ENCODE measurements at places on chromosomes 1 and 21.

GRCh38 chr1:181356505-181357340 lies 126.6 kb upstream of the CACNA1E start:
- DNase-seq, result no peak

GRCh38 chr1:214441119-214441518 lies 110.3 kb downstream of the PTPN14 start:
- DNase-seq, result peak; percentile 68

GRCh38 chr1:224435318-224435763 lies 744 bp upstream of the WDR26 start:
- peak; percentile 40 for DNase-seq

DNA sequence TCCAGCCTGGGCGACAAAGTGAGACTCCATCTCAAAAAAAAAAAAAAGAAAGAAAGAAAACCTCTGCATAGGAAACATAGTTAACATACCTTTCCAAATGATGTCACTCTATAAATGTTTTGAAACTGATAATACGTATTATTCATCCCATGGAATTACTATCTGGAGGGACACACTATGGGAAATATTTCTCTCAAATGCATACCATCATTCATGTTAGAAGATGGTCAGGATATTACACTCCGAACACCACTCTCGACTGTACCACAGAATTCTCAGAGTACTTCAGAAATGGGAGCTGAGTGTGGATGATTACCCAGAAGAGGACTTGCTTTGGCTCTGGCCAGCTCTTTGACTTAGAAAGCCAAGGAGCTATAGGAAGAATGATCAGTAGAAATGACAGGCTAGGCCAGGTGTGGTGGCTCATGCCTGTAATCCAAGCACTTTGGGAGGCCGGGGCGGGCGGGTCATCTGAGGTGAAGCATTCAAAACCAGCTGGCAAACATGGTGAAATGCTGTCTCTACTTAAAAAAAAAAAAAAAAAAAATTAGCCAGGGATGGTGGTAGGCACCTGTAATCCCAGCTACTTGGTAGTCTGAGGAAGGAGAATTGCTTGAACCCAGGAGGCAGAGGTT lies 5.2 kb upstream of the LIN28A start:
- peak; percentile 63 for DNase-seq

DNA sequence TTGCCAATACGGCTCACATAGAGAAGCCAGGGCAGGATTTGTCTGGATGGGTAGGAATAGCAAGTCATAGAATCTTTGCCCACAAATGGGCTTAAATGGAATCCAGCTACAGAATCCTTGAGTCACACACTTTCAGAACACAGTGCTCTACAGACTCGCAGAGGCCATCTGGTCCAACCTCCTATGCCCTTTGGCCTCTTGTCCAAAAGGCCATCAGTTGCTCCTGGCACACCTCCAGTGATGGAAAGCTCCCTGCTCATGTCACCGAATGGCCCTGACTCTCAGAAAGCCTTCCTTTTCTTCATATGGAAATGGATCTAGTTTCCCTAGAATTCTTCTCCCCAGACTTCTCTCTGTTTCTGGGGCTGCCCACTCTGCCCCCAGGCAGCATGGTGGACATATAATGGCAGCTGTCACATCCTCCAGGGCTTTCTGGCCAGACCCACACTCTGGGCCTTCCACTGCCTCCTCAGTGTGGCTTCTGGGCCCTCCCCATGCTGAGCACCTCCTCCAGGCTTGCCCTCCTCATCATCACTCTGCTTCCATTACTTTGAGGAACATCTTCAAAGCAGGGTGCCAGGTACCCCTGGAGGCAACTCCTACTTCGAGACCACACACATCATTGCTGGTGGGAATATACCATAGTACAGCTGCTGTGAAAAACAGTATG lies 33.6 kb upstream of the TRABD2B start:
- no peak for DNase-seq

GRCh38 chr1:201191653-201192260 lies 1.1 kb downstream of the IGFN1 start:
- DNase-seq, result peak; percentile 74

- DNase-seq, result no peak
Measured at GRCh38 chr1:151624783-151625182, 12.9 kb downstream of the SNX27 start.

DNA sequence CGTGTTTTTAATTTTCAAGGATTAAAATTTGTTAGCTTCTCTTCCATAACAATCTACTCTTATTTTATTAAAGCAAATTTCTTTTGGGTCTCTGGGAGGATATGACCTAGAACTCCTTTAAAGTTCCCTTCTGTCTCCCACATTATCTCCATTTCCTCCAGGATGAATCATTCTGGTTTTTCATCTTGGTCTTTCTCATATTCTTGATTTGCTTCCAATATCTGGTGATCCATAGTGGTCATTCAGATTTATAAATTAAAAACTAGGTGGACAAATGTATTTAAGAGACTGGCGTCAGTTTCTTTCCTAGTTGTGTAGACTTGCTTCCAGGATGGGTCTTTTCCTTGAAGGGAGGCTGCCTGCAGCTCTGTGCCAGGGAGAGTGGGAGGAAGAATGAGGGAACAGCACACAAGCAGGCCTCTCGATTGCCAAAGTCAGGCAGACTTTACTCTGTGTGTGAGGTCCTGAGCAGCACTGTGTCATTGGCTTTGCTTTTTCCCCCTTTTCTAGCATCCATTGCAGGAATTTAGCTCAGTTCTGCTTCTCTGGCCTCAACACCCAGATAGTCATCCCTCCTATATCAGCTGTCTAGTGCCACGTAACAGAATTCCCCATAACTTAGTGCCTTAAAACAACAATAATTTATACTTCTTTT lies 48.1 kb upstream of the FOXO6 start:
- DNase-seq, result no peak

- DNase-seq, result no peak
Measured at GRCh38 chr1:172054172-172054571, 212.9 kb downstream of the DNM3 start.

DNA sequence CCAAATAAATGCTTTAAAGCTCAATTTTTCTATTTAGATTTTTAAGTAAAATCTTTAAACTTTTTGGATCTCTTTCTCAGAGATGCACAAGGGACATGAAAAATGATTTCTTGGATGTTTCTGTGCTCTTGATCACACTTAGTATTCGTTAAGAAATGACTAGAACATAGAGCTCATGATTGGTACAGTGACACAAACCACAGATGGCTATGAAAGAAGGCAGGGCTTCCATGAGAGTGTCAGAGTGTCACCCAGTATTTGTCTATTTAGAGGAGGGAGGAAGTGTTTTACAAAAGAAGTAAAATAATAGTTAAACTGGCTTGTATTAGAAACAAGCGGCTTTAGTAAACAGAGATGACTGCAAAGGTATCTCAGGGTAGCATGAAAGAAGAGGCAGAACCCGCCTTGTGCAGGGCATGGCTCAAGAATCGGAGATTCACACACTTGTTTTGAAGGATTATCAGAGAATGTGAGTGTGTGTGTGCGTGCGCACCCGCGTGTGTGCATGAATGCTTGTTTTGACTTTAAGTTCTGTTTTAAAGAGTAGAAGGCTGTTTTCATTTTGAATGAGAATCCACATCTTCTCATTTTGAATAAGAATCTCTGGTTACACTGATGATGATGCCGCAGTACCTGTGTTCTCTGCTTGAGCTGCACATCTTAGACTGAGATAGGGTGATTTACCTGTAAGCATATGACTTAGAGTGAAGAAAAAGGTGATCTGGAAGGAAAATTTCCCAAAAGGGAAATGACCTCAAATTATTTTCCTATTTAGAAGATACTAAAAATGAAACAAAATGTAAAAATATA lies 82.1 kb downstream of the VPS26C start:
- DNase-seq, result no peak

DNA sequence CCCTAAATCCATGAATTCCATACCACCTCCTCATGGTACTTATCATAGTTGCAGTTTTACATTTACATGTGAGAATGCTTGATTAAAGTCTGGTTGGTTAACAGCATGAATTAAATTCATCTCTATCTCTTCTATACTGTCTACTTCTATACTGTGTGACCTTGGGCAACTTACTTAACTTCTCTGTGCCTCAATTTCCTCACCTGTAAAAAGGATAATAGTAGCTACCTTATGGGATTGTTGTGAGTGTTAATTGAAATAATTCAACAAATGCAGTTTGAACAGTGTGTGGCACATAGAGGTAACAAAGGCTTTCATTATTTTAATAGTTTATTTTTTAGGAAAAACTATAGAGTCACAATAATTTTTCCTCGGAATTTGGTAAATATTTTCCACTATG lies 231.3 kb downstream of the RRAGC start:
- DNase-seq, result no peak

DNA sequence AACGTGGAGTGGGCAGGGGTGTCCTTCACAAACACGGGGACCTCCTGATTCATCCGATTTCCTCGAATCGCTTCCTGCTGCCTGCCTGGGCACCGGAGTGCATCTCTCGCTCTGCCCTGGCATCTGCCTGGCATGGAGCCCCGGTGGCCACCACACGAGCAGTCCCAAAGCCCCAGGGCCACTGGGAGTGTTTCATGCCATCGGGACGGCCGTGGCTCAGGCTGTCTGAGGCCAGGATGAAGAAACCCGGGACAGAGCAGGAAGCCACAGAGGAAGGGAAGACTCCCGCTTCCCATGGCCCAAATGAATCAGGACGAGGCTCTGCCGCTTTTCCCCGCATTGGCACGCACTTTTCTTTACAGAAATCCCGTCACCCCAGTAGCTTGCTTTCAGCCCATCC lies 32.4 kb downstream of the MEGF6 start:
- DNase-seq, result no peak

GRCh38 chr21:27700974-27701614 lies 734.2 kb upstream of the ADAMTS5 start:
- peak; percentile 53 for DNase-seq

- DNase-seq, result no peak
Measured at GRCh38 chr1:219432191-219432606, 180.7 kb downstream of the ZC3H11B start.

DNA sequence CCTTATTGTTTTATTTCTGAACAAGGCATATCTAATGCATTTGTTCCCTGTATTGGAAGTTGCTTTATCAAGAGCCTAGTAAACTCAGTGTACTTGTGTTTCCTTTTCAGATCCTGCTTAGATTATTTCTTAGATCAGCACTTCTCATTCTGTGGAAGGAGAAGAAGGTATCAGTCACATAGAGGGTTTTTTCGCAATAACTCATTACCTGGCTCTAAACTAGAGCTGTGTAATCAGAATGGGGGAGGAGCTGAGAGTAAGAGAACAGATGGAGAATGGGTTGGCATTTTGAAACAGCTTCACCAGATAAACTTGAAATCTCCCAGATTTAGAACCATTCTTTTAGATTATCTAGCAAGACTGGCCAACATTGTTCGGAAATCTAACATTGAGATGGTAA lies 11.0 kb downstream of the AHCYL1 start:
- DNase-seq, result no peak

DNA sequence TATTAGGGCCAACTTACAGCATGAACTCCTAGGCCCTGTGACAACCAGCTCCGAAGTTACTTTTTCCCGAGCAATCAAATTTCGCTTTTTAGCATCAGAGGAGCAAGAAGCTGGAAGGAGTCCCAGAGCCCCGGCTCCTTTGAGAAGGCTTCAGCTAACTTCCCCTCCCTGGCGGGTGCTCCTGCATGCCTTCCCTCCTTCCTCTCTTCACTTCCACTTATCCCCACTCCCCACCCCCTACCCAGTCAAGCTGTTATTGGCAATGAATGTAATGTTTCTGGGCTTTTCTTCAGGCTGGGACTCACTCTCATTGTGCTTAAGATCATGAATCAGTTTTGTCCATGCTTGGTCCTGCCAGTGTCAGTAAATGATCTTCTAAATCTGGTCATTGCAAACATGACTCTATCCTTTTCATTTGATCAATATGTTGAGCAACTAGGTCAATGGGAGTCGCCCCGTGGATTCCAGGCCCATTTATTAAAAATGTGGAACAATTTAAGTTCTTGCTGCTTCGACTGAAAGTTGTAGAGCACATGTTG lies 94.5 kb upstream of the TSPAN2 start:
- no peak for DNase-seq

DNA sequence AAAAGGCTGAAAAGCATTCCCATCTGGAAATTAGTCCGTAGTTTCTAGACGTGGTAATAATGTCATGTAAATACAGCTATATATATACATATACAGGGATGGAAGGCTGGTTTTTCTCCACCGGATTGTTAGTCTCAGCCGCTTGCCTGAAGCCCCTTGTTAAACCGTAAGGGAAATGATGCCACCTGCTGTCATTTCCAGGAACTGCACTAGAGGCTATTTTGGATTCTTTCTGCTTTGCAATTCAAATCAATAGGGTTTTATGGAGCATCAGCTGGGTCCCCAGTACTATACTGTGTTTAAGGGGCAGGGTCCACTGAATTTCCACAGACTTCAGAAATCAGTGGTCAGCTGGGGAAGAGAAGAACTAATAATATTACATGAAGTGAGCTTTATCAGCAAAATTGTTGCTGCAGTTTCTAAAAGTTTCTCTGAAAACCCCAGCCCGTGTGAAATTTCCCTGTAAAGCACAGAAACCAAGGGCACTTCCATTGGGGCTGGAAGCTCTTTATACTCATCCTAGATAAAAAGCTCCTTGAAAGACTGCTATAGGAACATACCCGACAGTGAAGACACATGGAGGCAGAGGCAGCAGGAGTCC lies 33.8 kb upstream of the MPZL1 start:
- DNase-seq, result peak; percentile 63

DNA sequence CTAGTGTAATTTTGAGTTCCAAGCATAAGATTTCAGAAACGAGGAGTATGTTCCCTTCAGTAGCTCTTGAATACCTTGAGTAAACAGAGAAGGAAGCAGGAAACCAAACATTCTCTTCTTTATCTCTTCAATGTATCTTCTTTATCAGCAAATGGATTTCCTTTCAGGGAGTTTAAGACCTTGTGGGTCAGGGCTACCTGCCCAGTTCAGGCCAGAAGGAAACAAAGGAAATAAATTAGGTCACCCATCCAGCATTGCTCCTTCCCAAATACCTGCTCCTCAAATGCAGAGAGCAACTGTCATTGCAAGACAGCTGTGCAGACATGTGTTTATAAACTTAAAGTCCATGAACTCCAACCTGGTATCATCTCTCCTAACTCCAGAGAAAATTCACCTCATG lies 130.1 kb upstream of the SOD1 start:
- DNase-seq, result no peak

DNA sequence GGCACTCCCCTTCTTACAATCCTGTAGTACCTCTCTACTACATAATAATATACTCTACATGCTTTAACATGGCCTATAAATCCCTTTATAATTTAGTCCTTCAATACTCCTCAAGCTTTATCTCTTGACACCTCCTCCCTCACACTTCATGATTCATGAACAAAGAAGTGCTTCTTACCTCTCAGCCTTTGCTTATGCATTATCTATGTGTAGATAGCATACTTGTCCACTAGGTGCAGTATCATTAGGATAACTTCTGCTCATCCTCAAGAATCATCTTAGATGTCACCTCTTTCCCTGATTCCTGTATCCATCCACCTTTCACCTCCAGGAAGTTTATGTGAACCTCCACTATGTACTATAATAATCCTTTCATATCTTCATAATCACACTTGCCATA lies 74.4 kb downstream of the COL24A1 start:
- no peak for DNase-seq

GRCh38 chr1:239421811-239422210 lies 35.4 kb downstream of the CHRM3 start:
- no peak for DNase-seq
